NCI-H1417 treated with DMSO at 0.1 percent for 48 hours (cell line): ENCODE measurements at places on chromosomes 6 and 20.

- no peak for DNase-seq
Measured at GRCh38 chr6:36277946-36278470, 8.1 kb downstream of the PNPLA1 start.

- DNase-seq, result no peak
Measured at GRCh38 chr20:41483553-41483930, 116.9 kb upstream of the EMILIN3 start.

DNA sequence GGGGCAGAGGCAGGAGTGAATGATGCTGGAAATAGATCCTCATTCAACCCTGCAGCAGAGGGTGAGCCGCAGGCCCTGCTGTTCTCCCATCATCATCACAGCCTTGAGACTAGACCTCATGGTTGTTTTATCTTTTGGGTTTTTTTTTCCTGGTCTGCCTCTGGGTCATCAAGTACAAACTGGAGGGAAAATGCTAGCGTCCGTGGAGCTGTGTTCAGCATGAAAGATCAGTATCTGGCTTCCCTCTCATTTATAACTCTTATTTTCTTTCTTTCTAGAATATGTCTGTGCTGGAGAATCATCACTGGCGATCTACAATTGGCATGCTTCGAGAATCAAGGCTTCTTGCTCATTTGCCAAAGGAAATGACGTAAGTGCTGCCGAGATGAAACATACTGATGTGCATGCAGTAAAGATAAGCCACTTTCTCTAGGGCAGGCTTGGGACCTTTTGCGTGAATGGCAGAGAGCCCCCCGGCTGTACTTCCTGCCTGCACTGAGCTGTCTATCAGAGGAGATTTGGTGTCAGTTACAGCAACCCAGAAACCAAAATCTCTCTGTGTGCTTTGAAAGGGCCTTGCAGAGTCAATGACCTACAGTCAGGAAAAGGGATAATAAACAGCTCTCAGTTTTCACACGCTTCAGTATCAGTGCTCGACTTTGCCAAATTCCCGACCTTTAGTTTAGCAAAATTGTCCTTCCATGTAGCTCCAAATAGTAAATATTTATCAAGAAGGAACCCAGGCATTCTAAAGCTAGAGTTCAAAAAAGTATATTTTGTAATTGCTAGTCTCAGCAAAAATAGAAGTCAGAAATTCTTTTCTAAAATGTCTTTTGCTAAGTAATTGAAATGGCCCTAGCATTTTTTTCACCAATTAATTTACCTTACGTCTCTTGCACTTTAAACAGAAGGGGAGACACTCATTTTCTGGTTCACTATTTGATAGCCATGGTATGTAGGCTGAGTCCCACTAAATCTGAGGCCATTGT, 76.3 kb downstream of the MTFR2 start:
- DNase-seq, result no peak

GRCh38 chr6:3368685-3369084, 88.2 kb downstream of the SLC22A23 start:
- DNase-seq, result no peak

DNA sequence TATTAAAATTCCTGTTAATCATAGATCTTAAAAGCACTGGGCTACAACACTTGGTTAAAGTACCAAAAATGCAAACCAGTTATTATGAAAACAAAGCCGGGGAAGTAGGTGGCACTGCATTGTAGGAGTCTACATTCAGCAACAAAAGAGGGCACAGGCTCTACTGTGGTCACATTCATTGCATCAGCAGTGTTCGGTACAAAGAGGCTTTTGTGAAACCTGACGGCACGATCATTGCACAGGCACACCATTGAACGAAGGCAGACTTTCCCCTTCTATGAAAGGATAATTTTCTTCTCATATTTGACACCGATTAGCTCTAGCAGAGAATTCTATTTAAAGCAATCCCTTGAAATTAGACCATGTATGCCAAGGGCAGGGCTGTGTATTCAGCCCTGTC, 44.6 kb upstream of the AGPAT4 start:
- no peak for DNase-seq

- no peak for DNase-seq
Measured at GRCh38 chr6:55448451-55448850, 121.2 kb downstream of the GFRAL start.

- DNase-seq, result no peak
Measured at GRCh38 chr20:21529863-21530262, 16.0 kb upstream of the NKX2-2 start.

DNA sequence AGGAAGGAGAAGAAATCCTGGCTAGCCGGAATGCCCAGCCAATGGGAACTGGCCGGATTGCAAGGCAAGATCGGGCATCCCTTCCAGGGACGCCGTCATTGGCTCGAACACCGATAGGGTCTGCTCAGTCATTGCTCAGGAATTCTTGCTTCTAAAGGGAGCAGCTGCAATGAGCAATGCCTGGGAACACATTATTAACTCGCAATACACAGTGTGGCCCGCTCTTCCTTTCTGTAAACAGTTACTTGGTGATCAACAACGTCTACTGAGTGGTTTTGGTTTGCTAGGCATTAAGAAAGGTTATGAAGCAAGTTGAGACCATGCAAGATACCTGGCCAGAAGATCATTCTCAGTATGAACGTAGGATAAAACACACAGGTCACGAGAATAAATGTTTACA, 165.4 kb upstream of the CITED2 start:
- DNase-seq, result no peak
